ENCODE measurements at places on chromosomes 5 and 9.

DNA sequence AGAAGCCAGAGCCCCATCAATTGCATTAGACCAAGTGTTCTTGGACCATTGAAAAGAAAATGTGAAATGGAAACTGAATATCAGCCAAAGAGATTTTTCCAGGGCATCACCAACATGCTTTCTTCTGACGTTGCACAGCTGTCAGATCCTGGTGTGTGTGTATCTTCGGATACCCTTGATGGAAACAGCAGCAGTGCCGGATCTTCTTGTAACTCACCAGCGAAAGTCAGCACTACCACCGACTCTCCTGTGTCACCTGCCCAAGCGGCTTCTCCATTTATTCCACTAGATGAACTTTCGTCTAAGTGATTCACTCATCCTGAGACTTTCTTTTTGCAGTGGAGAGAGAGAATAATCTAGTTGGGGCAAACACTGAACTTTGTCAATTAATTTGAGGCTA lies 75.7 kb downstream of the PIP5K1B start:
- peak; percentile 3 for DNase-seq

- DNase-seq, result no peak
These were observed 4.7 kb upstream of the TBC1D9B start for GRCh38 chr5:179912386-179912785.

GRCh38 chr9:78130853-78131252 lies 99.2 kb upstream of the GNAQ start:
- DNase-seq, result no peak

DNA sequence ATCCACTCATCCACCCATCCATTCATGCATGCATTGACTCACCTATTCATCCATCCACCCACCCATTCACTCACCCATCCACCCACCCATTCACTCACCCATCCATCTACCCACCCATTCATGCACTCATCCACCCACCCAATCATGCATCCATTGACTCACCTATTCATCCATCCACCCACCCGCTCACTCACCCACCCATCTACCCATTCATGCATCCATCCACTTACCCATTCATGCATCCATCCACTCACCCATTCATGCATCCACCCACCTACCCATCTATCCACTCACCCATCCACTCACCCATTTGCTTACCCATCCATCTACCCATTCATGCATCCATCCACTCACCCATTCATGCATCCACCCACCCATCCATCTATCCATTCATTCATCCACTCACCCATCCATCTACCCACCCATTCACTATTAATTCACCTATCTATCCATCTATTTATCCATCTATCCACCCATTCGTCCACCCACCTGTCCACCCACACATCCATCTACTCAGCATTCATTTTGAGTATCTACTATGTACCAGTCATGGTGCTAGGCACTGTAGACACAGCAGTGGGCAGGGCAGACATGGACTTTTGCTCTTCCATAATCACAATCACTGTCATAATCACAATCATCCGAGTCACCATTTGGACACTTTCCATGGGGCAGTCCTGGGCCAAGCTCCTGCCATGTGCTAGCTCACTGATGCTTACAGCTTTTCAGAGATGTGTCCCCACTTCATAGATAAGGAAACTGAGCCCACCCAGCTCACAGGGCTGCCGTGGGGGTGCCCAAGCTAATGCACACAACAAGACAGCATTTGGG lies 34.4 kb downstream of the HMCN2 start:
- DNase-seq, result no peak

DNA sequence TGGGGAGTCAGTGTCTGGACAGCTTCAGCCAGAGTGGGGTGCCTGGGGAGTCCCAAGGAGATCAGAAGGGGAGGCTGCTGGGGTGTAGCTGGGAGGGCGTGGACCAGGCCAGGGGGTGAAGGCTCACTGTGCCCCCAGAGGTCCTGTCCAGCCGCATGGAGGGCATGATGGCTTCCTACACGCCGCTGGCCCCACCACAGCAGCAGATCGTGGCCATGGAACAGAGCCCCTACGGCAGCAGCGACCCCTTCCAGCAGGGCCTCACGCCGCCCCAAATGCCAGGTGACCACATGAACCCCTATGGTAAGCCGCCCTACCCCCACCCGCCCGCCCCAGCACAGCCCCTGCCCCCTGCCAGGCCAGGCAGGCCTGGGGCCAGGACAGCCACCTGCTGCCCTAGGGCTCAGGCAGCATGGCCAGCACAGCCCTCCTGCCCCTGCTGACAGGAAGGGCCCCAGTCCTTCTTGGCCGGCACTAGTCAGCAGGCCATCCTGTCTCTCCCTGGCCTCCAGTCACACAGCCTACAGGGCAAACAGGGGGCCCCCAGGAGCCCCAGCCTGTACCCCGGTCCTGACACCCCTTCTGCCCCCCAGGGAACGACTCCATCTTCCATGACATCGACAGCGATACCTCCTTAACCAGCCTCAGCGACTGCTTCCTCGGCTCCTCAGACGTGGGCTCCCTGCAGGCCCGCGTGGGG lies 82.1 kb downstream of the LMX1B start:
- DNase-seq, result no peak

- no peak for DNase-seq
These were observed 151.7 kb upstream of the ELL2 start for GRCh38 chr5:96113170-96113939.

GRCh38 chr9:131436376-131436775 lies 42.5 kb downstream of the PRRC2B start:
- DNase-seq, result no peak

GRCh38 chr5:139453683-139454567 lies 8.6 kb downstream of the ECSCR start:
- DNase-seq, result no peak

DNA sequence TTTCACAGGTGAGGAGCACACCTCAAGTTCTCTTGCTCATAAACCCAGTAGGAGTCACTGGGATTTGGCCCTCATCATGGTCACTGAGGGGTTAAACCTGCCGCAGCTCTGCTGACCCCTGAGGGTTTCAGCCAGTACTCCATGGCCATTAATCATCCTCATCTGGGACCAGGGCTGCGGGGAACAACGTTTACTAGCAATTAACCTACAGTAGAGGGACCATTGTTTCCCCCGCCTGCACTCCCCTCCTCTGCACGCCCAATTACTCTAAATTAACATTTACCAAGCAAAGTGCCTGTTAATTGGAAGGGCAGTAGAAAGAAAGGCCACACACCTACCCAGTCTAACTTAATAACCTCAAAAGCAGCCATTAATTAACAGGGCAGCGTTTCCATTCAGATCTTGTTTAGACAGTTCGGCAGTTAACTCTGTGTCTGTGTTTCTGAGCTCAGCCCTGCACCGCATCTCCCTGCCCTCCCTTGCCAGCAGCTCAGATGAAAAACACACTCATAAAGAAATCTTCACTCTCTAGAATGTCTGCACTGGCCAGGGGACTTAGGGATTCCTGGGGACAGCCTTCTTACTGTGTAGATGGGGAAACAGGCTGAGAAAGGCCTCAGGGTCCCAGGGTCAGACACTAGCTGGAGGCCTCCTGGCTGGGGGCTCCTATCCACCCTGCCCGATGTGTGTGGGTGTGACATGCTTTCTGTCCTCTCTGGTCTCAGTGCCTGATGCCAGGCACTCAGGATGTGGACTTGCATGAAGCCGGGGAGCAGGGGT lies 51.6 kb downstream of the ALG2 start:
- no peak for DNase-seq

GRCh38 chr9:114621975-114622609 lies 11.0 kb downstream of the TMEM268 start:
- peak; percentile 81 for DNase-seq

- no peak for DNase-seq
These were observed 25.9 kb upstream of the KCNIP1 start for GRCh38 chr5:170477906-170478305.

- DNase-seq, result peak; percentile 25
These were observed 80.1 kb downstream of the ESM1 start for GRCh38 chr5:54905246-54905795.

- DNase-seq, result peak; percentile 29
These were observed 228.0 kb upstream of the ADAMTSL1 start for GRCh38 chr9:18245911-18246310.

GRCh38 chr5:32595118-32595517 lies 9.8 kb downstream of the SUB1 start:
- DNase-seq, result no peak

DNA sequence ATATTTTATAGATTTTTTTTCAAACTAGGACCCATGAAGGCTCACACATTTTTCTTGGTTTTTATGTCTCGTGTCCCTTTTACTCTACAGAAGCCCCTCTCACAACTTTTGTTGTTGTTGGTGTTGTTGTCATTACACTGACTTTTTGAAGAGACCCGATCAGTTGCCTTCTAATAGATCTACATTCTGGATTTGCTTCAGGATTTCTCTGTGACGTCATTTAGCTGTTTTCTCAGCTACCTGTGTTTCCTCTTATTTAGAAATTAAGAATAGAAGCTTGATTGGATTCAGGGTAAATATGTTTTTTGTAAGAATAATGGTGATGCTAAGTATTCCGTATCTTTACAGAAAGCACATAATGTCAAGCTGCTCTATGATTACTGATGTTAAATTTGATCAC lies 213.3 kb upstream of the ZNF462 start:
- DNase-seq, result no peak

DNA sequence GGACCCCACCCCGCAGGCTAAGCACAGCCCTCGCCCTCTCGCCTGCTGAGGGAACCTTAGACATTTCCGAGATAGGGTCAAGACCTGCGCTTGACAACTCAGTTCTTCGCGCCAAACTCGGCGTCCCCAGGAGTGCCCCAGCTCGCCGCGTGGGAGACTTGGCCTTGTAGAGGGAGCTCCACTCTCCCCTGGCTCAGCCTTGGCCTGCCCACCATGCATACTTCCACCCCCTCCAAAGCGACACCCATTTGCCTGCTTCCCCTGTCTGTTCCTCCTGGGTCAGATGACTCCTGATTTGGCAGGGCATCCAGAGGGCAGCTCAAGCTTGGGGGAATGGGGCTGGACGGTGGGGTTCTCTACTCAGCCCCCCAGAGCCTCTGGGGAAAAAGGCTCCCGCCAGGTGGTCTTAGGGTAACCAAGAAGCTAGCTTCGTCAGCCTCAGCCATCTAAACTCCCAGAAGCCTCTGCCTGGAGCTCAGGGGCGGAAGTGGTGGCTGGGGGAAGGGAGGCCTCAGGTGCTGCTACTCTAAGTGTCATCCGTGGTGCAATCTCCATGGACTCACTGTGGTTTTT lies 560 bp downstream of the DOCK2 start:
- no peak for DNase-seq

GRCh38 chr9:93010056-93010455 lies 48.4 kb upstream of the SUSD3 start:
- DNase-seq, result no peak

- no peak for DNase-seq
These were observed 157.5 kb upstream of the MAP1B start for GRCh38 chr5:71949772-71950171.

DNA sequence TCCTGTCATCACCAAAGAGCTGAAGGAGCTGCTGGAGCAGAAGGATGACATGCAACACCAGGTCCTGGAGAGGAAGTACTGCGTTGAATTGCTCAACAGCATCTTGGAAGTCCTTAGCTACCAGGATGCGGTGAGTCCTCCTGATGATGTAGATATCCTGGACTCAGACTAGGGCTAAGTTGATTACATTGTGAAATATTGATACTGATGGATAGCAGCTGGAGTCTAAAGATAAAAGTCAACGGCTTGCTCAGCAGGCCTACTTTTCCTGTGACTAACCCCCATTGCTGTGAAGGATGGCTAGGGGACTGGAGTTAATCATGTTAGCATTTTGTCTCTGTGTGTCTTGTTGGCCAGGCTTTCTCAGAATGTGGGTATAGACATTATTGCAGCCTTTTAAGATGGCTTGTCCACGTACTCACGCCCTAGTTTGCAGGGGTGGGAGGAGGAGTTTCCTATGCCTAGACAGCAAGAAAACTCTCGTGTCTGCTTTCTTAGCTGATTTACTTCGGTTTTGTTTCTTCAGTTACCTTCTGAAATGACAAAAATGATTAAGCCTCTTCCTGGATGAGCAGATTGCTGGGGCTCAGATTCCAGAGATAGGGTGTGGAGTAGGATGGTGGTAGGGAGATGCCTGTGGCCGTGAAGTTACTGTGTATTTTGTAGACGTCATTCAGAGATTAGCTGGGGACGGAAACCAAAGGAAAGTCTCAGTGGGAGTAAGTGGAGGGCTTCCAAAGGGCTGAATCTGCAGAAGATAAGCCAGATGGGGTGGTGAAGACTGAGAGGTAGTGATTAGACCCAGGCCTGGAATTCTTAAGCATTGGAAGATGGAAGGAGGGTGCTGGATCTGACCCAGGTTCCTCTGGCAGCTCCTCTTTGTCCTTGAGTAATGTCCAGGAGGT lies 166.3 kb downstream of the DOCK2 start:
- DNase-seq, result peak; percentile 100

DNA sequence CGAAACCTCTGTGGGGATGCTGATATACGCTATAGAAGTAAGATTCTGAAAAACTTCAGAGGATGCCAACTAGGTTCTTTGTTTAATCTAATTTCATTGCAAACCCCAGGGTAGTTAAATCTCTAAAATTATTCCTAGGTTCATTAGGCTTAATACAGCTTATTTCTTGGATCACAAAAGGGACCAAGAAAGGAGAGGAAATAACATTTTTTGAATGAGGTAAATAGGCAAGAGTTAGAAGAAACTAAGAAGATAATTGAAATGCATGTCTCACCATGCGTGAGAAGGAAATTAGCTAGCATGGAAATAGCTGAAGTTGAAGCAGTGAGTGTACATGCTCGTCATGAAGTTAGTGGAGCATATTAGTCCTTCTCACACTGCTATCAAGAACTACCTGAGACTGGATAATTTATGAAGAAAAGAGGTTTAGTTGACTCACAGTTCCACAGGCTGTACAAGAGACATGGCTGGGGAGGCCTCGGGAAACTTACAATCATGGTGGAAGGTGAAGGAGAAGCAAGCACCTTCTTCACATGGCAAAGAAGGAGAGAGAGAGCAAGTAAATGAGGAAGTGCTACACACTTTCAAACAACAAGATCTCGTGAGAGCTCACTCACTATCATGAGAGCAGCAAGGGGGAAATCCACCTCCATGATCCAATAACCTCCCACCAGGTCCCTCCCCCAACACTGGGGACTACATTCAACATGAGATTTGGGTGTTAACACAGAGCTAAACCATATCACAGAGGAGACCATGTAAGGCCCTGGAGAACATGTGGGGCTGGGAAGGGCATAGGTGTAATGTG lies 125.1 kb upstream of the OSMR start:
- no peak for DNase-seq

- peak; percentile 71 for DNase-seq
These were observed 1.1 kb upstream of the GNPDA1 start for GRCh38 chr5:142013734-142014521.

GRCh38 chr5:130337179-130337888 lies 433.1 kb downstream of the CHSY3 start:
- peak; percentile 24 for DNase-seq

- DNase-seq, result no peak
These were observed 71.3 kb downstream of the LMNB1 start for GRCh38 chr5:126848253-126848652.

Measured in AG10803 (cell line).